ENCODE measurements at places on chromosomes 2 and 18. TPM values are rescaled to one million over a fixed set of nuclear protein-coding genes. Genes with fewer than 3 reads are reported as not detected.

GRCh38 chr2:196206804-196207203, 35.4 kb upstream of the STK17B start:
- no peak for DNase-seq

DNA sequence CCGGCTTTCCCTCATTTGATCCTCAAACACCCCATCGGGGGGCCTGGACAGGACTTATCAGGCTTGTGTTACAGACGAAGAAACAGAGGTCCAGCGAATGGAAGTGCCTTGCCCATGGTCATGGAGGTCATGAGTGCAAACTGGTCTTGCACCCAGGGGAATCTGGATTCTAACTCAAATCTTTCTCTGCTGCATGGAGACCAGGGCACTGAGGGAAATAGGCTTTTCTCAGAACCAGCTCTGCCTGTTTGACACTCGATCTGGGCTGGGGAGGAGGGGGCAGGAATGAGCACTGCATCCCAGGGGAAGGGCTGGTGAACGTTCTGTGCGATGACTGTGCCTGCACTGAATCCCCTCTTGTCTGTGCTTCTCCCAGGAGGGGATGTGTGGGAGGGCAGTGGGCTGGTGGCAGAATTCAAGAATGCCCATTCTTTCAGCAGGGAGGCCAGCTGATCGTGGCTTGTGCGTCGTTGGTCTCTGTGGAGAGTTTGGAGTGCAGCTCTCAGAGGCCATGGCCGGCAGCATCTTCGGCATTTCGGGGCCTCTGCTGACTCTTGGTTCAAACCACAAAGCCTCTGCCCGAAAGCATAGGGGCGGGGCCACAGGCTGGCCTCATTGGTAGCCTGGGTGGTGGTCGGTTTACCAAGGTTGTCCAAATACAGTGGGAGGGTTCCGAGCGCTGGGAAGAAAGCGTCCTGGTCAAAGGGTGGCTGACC, 171.6 kb downstream of the DDX1 start:
- DNase-seq, result no peak

DNA sequence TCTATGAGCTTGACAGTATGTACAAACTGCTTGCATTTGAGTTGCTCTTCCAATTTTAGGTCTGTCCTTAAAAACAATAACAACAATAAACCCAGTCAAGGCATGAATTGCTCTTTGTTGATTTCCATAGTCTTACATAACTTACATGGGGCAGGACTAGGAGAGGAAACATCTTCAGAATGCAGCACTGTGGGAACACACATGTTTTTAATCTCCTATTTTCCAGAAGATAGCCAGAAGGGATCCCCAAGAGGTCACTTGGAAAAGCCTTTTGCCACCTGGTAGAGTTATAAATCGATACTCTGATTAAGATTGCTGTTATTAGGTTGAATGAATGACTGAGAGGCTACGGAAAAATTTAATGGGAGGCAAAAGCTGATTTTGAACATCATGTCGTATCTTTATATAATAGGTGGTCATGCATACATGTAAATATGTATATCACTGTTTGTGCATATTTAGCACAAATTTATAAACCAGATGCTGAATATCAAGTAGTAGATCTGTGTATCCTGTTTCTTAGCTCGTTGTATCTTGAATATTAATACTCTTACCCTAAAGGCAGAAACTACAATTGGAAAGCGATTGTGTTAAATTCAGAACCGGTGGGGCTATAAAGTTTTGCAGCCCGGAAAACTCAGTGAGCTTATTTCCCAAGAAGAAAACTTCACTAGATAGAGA, 479.4 kb upstream of the TCF4 start:
- DNase-seq, result no peak

DNA sequence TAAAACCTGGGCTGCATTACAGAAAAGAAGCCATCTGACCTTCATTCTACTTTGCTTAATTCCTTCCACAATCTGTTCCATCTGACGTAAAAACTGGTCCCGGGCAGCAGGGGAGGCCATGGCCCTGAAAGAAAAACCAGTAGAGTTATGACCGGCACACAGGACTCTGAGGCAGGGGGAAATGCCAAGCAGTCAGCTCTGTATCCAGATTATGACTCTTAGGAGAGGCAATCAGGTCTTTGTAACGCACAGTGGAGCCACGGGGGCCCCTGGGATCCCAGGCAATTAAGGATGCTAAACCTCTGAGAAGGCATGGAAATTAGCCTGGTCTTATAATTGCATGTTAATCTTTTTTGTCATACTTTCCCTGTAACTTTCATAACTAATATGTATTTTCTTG, 78.4 kb downstream of the CCDC93 start:
- no peak for DNase-seq

- no peak for DNase-seq
Measured at GRCh38 chr2:97870396-97870843, 125.3 kb downstream of the TMEM131 start.

DNA sequence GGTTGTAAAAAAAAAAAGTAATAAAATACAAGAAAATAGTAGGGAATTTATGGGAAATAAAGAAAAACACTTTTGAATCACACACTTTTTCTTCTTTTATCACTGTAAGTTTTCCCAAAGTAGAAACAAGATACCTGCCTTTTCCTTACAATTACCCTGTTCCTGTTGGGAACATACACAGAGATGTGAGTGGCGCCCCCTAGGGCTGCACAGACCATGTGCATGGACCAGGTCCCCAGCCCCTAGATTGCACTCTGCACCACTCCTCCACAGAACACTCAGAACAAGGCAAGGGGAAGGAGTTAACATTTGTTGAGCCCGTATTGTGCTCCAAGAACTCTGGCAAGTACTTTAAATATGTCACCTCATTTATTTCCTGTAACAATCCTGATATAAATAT, 118.7 kb upstream of the NRP2 start:
- no peak for DNase-seq

- DNase-seq, result no peak
Measured at GRCh38 chr2:68813596-68813995, 57.6 kb downstream of the BMP10 start.

DNA sequence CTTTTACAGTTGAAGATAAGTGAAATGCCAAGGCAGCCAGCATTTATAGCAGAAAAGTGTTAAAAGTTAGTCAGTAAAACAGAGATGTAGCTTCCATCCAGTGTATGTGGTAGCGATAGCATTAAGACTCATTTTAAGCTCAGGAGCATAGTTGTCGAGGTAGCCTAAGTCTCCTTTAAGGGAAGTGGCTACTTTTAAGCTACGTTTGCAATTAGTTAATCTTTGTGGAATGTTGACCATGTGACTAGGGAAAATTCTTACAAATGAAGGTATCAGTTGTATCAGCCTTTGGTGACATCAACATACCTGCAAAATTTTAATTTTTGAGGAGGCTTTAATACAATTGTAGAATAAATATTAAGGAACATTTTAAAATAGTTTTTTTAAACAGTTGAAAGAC, 61.9 kb downstream of the LHCGR start:
- no peak for DNase-seq

GRCh38 chr2:225864394-225864793, 464.9 kb downstream of the NYAP2 start:
- DNase-seq, result no peak

DNA sequence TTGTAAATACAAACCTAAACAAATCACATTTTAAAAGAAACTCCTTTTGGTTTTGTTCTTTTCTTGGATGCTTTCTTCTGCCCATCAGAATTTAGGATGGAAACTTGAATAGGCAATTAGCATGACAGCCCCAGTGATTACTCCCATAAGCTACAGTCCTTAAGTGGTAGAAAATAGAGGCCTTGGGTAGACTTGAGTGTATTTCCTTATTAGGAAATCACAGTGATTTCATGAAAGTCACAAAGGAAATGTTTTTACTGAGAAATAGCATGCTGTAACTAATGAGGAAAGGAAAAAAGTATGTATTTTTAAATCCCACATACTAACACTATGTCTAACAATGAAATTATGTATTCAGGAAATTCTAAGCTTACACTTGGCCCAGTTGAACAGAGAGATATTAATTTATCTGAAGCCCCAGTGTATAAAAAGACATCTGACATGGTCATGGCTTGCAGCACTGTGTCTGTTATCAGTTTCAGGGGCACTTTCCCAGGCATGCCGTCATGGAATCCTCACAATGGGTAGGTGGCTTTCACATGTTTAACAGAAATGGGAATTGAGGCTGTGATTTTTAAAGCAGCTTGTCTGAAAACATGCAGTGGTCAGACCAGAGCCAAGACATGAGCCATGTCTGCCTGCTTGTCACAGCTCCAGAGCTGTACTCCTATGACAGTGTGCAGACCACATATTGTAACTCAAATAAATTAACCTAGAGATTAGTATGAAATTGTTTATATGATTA, 79.7 kb upstream of the TRIB2 start:
- DNase-seq, result no peak

DNA sequence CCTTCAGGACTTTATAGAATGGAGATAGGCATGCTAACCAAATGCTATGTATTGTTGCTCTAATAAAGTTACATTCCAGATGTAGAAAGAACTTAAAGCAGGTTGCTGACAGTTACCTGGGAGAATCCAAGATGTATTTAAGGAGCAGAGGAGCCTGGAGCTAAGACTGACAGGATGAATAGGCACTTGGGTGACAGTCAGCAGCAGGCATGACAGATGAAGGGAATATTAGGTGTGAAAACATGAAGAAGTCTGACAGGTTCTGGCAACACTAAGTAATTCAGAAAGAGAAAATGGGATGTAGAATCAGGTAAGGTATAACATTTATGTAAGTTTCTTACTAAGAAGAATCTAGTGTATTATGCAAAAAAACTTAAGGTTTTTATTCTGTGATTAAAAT, 232.0 kb downstream of the DSC3 start:
- DNase-seq, result no peak

- DNase-seq, result no peak
Measured at GRCh38 chr18:39166776-39167175, 1601.2 kb upstream of the CELF4 start.

DNA sequence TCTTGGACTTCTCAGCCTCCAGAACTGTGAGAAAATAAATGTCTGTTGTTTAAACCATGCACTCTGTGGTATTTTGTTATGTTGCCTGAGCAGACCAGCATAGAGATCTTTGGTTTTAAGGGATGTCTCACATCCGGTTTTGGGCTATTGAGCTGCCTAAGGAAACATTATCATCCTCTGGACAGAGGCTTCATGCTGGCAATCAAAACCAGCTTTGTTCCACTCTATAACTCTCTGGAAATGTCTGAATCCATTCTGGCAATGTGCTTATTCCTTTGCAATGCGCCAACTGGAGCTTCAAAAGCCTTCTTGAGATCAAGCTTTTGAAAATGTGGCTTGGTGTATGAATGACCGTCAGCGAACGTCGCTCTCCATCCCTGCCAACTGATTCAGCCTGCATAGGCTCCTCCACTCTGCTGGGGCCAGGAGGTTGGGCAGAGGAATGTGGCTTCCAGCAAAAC, 183.6 kb upstream of the MGAT5 start:
- DNase-seq, result no peak

GRCh38 chr2:236238751-236239150, 25.5 kb downstream of the ASB18 start:
- DNase-seq, result peak; percentile 39

DNA sequence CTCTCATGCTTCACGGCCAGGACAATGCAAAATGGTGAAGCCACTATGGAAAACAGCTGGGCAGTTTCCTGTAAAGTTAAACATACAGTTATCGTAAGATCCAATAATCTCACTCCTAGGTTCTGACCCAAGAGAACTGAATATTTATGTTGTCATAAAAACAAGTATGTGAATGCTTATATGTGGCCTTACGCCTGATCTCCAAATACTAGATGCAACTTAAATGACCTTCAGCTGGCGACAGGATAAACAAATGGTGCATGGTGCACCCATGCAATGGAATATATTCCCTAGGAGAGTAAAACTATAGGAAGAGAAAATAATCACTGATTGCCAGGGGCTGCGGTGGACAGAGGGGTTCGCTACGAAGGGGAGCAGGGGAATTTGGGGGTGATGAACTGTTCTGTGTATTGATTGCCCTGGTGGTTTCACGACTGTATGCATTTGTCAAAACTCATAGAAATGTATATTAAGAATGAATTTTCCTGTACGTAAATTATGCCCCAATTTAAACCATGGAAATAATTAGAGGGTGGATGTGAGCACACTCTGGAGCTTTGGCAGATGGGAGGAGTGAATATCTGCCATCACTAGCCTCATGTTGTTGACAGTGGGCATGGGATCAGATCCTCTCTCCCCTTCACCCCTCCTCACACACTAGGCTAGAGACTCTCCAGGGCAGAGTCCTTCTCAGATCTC, 100.8 kb upstream of the MYCN start:
- DNase-seq, result no peak

DNA sequence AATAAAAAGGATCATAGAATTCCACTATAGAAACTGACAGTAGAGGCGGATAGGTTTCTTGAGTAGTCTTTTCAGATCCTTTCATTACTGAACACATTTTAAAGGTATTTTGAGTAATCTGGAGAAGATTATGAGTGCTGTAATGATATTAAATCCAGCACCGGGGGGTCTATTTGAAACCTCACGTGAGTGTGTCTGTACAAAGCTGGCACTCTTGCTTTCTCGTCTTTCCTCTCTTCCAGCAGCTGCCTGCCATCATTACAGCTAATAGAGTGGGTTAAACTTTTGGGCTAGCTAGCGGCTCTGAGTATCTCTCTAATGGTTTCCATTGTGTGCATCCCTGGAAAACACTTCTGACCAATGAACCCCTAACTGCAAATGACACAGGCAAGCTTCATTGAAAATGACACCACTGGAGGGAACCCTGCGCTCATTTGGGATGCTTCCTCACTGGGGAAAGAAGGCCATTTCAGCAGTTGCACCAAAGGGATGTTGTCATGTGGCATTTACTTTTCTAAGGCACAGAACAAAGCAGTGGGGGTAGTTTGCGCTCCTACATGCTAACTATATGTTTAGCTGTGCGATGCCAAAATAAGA, 101.0 kb downstream of the HRH4 start:
- no peak for DNase-seq

- DNase-seq, result peak; percentile 85
Measured at GRCh38 chr18:78542204-78542603, 437.4 kb upstream of the SALL3 start.

ZAP70 gene
- 5.2 TPM for total RNA-seq

KCNJ3 gene
- total RNA-seq, result 1.4 TPM

KCNJ13 gene
- 0.60 TPM for total RNA-seq

KIAA2012 gene
- total RNA-seq, result not detected

RIT2 gene
- not detected for total RNA-seq

SLC5A7 gene
- total RNA-seq, result 3.7 TPM

GREB1 gene
- 5.1 TPM for total RNA-seq
